Activated naive CD4-positive, alpha-beta T cell treated with anti-CD3 and anti-CD28 coated beads for 36 hours (primary cell): ENCODE measurements at places on chromosomes 6 and 20.

DNA sequence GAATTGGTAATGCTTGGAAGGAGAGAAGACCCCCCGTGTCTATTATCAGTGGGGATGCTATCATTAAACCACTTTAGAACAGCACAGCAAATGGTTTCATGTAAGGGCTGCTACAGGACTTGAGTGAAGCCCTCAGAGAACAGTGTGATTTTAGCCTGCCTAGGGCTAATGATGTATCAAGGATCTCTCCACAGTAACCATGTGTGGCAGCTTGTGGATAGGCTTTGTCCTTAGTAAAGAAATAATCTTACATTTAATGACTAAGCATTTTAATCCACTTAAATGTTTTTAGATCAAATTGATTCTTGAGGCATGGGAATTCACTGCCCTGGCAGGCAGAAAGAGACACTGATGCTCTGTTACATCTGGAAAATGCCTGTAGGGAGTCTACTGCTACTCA, 495.1 kb downstream of the NKAIN2 start:
- DNase-seq = no peak

GRCh38 chr6:146984251-146984924, 219.8 kb upstream of the STXBP5 start:
- DNase-seq = no peak

GRCh38 chr6:14645221-14645620, 527.6 kb downstream of the CD83 start:
- DNase-seq = no peak

- no peak for DNase-seq
Observed at GRCh38 chr6:27770724-27771123, 141.5 kb downstream of the OR2B2 start.

DNA sequence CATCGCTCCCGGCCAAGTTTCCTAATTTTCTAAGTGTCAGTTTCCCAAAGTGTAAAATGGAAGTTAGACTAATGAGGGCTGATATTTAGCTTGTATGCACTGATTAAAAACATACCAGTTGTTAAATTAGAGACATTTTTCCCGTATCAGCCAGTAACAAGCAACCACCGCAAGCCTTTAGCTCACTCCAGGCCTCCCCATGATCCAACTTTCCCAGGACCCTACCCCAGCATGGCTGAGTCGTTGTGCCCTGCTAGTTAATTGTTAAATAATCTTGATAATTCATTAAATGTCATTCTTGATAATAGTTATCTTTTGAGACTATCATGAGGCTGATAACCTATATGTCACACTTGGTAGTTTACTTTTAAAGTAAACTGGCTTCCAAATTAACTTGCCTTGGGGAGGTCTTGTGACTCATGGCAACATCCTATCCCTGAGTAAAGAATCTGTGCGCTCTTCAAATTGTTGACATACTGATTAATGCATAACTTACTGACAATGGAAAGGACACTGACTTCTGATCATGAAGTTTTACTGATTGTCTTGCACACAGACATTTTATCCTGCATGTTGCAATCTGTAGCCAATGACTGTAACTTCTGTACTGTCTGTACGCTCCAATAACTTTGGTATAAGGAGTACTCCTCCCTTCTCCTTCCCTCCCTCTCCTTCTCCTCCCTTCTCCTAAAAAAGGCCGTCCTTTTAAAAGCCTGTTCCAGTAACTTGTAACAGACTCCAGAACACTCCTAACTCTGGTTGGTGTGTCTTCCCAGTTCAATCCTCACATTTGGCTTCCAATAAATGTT, 6.3 kb upstream of the GTF3C6 start:
- DNase-seq = no peak

GRCh38 chr6:50891290-50891689, 72.6 kb downstream of the TFAP2B start:
- DNase-seq = no peak

- DNase-seq = no peak
Observed at GRCh38 chr20:61804752-61805295, 260.9 kb downstream of the TAF4 start.

GRCh38 chr6:151186306-151186705, 53.5 kb upstream of the AKAP12 start:
- no peak for DNase-seq

DNA sequence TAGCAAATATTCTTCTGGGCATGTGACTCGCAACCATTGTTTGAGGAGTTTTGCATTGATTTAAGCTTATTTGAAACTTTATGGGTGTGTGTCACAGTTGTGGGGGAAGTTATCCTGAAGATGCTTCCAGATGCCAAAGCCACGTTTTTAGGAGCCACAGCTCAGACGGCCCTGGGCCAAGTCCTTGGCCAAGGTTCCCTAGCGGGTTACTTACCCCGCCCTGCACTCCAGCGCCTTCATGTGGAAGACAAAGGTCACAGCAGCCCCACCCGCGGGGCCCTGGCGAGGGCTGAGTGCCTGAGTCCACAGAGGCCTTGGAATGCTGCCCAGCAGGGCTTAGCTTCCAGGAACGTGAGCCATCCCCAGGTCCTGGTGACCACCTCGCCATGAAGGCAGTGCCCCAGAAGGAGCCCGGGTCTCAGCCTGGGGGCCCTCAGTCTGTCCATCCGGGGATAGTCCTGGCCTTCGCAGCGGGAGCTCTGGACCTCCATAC, 308.3 kb downstream of the CDH4 start:
- DNase-seq = no peak

- DNase-seq = no peak
Observed at GRCh38 chr20:14634665-14635064, 297.3 kb upstream of the FLRT3 start.

DNA sequence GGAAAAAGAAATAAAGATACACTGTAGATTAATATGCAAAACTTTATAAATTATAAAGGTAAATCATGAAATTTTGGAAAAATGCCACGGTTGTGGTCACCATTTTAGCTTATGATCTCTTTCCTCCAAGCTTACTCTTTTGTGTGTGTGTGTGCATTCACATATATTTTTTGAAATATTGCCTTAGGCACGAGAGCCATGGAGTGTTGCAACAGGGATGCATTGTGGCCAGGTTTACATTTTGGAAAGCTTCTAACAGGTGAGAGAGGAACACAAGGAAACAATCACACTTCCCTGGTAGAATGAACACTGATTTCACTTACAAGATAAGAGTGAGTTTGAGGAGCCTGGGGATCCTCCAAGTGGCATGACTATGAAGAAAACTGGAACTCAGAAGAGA, 214.5 kb upstream of the TENT5A start:
- no peak for DNase-seq

- DNase-seq = no peak
Observed at GRCh38 chr6:155436981-155437749, 18.5 kb downstream of the NOX3 start.

DNA sequence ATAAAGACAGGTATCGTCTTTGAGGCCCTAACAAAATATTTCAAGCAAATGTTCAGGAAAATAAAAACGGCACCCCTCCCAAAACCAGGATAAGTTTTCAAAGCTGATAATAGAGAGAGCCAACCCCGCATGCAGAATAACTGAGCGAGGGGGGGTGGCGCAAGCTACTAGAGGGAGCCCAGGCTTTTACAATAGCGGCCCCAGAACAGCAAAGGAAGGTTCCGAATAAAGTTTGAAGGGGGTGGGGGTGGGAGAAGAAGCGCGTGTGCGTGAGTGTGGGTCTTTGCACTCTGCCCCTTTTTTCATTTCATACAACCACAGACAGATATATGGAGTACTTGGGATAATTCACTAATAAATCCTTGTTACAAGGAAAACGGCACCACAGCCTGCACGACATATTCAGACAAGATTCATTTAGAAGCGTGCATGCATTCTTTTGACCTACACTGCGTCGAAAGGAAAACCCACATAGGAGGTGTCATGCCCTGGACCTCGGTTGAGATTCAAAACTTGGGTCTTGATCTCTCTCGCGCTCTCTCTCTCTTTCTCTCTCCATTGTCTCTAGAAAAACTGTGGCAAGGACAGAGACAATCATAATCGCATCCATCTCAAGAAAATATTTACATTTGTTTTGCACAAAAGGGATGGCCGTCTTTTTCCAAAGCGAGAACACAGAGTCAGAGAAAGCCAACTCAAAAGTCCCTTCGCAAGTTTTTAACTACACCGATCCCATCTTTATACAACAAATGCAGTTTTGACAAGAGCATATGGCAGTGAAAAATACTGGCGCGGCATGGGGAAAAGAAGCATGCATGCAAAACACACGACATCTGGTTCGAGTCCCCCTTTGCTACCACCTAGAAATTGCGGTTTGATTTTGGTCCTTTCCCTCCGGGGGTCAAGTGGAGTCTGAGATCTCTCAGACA, 1.6 kb downstream of the OLIG3 start:
- DNase-seq = no peak

- DNase-seq = no peak
Observed at GRCh38 chr6:130359736-130360135, 6.1 kb upstream of the TMEM200A start.

DNA sequence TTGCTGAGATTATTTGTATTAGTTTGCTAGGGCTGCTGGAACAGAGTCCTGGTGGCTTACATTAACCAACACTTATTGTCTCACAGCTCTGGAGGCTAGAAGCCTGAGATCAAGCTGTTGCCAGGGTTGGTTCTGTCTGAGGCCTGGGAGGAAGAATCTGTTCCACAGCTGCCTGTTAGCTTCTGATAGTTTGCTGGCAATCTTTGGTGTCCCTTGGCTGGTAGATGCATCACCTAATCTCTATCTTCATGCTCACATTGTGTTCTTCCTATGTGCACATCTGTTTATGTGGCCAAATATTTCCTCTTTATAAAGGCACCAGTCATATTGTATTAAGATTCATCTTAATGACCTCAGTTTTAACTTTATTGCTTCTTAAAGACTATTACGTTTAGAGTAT, 19.5 kb downstream of the SF3B5 start:
- DNase-seq = no peak

GRCh38 chr6:5751525-5752390, 255.0 kb downstream of the NRN1 start:
- DNase-seq = no peak

DNA sequence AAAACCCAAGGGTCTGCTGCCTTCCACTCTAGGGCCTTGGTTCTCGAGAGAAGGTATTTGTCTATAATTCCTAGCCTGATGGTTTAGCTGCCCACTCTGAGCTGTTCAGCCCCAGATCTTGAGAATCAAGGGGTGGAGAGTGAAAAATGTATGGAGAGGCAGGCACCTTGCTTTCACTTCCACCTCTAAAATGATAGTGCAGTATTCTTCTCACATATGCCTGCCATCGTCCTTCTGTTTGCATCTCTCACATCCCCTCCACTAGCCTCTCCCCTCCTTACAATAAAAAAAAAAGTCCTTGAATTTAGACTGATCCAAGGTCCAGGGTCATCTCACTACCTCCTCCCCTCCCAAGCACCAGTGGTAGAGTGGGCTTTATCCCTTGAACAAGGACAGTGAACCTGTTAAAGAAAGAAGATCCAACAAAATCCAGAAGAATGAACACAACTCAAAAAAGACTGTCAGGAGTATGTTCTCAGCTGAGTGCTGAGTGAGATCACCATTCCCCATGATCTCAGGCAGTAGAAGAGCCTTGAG, 104.2 kb downstream of the HIVEP1 start:
- no peak for DNase-seq

DNA sequence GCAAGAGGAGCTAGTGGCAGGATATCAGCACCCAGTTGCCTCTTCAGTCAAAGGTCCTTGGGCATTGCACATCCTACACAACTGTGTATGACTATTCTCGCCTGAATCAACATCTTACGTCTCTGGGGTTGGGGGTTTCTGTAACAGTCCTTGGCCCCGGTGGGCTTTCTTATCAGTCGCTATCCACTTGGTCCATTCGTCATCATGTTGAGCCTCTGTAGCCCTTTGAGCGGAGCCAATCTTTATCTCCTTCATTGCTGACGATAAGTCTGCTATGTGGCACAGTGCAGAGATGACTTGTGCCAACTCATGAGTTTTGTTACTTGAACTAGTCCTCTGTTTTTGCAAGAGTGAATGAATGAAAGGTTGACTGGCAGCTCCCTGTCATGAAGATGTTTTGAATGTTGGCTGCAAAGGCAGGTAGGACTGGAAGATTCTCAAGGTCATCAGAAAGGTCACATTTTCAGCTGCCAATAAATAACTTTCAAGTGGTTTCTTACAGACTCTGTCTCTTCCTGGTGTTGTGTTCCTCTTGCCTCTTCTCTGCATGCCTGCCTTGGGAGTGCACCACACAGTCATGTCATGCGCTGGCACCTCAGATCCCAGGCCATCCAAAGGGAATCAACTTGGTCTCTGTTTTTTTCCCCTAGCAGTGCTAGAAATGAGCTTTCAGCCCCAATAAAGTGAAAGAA, 238.9 kb downstream of the SLC24A3 start:
- no peak for DNase-seq

GRCh38 chr20:35003211-35004031, 47.8 kb downstream of the MYH7B start:
- DNase-seq = no peak

DNA sequence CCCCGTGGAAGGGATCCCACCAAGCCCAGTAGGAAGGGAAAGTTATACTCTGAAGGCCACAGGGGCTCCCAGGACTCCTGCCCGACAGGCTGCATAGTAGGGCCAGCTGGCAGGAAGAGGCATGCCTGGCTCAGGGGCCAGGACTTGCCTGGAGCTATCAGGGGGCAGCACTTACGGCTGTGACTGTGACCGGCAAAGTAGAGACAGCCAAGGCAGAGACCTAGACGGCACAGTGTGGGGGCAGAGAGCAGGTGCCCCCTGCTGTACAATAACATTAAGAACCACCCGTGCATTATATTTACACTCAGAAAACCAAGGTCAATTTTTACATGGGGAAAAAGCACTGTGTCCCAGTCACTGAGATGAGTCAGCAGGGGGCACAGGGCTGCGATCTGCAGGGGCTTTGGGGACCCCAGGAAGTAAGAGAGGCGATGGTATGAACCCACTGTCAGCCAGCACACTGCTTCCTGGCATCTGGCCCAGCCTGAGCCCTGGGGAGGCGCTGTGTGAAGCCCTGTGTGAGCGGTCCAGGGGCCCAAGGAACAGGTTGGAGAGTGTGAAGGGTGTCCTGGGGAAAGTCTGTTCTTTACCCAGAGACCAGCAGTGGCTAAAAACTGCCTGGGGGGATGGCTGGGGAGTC, 9.9 kb downstream of the CCDC167 start:
- peak; percentile 40 for DNase-seq

DNA sequence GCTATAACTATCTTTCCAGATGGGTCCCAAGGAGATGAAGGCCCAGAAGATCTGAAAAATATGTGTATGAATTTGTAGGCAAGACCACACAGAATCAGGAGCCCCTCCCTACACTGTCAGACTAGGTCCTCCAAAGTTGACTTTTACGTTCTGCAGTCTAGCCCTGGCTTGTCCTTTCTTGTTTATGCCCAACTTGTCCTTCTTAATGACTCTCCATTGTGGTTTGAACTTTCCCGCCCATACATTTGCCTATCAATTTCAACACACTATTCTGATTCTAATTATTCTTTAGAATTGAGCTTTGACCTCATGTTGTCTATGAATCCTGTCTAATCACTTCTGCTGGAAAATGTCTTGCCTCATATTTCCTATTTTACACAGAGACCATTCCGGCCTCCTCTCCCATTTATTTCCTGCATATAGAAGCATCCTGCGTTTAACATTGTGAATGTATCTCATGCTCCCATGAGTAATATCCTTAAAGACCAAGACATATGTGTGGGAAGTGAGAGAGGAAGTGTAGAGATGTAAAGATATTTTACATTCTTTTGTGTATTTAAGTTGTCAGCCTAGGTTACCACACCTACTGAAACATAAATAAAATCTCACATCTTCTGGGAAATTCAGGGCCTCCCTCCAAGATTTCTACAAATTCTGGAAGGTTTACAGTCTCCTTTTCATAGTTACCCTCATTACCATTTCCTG, 348.3 kb downstream of the BCKDHB start:
- no peak for DNase-seq
